ENCODE measurements at places on chromosomes 6 and 20. TPM values are rescaled to one million over a fixed set of nuclear protein-coding genes. Genes with fewer than 3 reads are reported as not detected.

The MOXD1 gene
- not detected for total RNA-seq

The BLOC1S5 gene
- 24.4 TPM for total RNA-seq

The NRN1 gene
- total RNA-seq, result 10.6 TPM

The XKR7 gene
- total RNA-seq, result 0.04 TPM

The PGBD1 gene
- 3.4 TPM for total RNA-seq

DNA sequence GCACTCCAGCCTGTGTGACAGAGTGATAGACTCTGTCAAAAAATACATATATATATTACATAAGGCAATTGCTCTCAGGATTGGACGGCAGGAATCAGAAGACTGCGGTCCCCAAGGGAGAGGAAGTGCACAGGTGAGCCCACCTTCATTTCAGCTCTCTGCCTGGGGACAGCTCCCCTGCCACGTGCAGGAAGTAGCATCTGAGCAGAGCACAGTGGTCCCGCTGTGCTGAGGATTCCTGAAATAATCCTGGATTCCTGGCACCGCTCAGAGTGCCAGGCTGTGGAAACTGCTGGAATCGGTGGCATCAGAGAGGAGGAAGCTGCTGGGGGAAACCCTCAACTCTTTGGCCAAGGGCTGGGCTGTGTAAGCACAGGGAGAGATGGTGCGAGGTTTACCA is 27.7 kb downstream of the NFATC2 start:
- DNase-seq, result no peak
- H3K27me3 ChIP-seq, result no peaks in the 10 kb centered on the region
- H3K27ac ChIP-seq, result no peak overlapping the region
- no peak overlapping the region for H3K4me3 ChIP-seq
- peaks cover 74% of the 10 kb centered on the region for H3K36me3 ChIP-seq
- H3K4me1 ChIP-seq, result peaks cover 61% of the 10 kb centered on the region

GRCh38 chr6:29603930-29604329 is 19.0 kb downstream of the OR2H2 start:
- no peaks in the 10 kb centered on the region for H3K36me3 ChIP-seq
- no peak for DNase-seq
- no peak overlapping the region for H3K27ac ChIP-seq
- H3K27me3 ChIP-seq, result no peaks in the 10 kb centered on the region

- no peak overlapping the region for H3K27ac ChIP-seq
- H3K27me3 ChIP-seq, result no peaks in the 10 kb centered on the region
- peaks cover 20% of the 10 kb centered on the region for H3K4me1 ChIP-seq
- DNase-seq, result no peak
Observed at GRCh38 chr6:57104336-57104735, 14.3 kb downstream of the ZNF451 start.

- peaks cover 2% of the 10 kb centered on the region for H3K4me1 ChIP-seq
- no peak overlapping the region for H3K4me3 ChIP-seq
- H3K36me3 ChIP-seq, result peaks cover 4% of the 10 kb centered on the region
- DNase-seq, result no peak
- H3K27me3 ChIP-seq, result no peaks in the 10 kb centered on the region
Observed at GRCh38 chr6:38234934-38235682, 404.6 kb downstream of the BTBD9 start.

DNA sequence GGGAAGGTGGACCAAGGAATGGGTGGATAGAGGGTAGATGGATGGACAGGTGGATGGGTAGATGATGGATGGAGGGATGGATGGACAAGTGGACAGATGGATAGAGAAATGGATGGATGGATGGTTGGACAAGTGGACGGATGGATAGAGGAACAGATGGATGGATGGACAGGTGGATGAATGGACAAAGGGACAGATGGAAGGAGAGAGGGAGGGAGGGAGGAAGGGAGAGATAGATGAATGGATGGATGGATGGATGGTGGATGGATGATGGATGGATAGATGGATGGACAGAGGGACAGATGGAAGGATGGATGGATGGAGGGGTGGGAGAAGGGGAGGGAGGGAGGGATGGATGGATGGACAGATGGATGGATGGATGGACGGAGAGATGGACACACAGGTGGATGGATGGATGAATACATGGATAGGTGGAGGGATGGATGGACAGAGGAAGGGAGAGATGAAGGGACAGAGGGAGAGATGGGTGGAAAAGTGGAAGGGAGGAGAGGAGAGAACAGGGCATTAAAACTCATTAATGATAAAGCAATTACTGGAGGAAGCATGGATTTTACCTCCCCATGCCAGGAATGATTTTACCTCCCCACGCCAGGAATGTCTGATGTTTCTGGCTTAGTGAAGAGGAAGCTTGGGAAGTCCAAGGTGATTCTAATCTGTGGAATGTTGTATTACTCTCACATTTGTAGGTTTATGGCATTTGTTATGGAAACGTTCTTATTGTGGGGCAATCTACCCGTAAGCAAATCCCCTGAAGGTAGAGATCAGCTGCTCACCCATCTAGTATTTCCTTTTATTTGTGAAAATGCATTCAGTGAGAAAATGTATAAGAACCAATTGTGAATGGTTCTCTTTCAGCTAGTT is 383.3 kb downstream of the TAF4 start:
- H3K27me3 ChIP-seq, result no peaks in the 10 kb centered on the region
- H3K4me1 ChIP-seq, result no peaks in the 10 kb centered on the region
- DNase-seq, result no peak
- no peaks in the 10 kb centered on the region for H3K36me3 ChIP-seq

DNA sequence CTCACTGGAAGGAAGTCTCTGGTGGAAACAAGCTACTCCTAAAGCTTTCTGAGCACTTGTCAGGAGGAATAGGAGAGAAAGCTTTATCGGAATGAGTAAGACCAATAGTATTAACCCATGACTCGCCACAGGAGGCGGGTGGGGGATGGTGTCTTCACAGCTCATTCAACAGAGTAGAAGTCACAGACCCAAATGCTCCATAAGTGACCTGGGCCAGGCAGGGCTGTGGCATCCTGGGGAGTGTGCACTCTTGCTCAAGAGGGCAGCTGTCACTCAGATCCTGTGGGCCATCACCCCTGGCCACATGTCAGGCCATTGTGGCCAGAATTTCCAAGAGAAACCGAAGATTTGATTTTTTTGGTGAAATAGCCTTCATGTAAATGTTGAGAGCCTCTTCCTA is 116.0 kb downstream of the SYCP2 start:
- H3K36me3 ChIP-seq, result no peaks in the 10 kb centered on the region
- H3K27ac ChIP-seq, result no peak overlapping the region
- no peaks in the 10 kb centered on the region for H3K4me1 ChIP-seq
- no peak for DNase-seq
- H3K4me3 ChIP-seq, result no peak overlapping the region

DNA sequence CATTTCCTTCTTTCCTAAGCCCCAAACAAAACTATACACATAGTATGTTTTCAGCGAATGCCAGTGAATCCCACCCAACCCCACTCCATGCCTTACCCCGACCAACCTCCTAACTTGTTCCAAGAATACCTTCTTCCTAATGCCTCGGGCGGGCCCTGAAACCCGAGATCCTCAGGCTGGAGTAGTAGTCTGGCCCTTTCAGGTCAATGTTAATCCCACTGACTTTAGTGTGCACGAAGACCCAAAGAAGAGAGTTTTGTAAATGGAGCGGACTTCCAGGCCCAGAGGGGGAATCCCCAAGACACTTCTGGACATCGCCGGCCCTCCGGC is 394 bp downstream of the YIPF3 start:
- peaks cover 26% of the 10 kb centered on the region for H3K4me1 ChIP-seq
- DNase-seq, result no peak
- H3K36me3 ChIP-seq, result peaks cover 13% of the 10 kb centered on the region
- H3K4me3 ChIP-seq, result no peak overlapping the region

DNA sequence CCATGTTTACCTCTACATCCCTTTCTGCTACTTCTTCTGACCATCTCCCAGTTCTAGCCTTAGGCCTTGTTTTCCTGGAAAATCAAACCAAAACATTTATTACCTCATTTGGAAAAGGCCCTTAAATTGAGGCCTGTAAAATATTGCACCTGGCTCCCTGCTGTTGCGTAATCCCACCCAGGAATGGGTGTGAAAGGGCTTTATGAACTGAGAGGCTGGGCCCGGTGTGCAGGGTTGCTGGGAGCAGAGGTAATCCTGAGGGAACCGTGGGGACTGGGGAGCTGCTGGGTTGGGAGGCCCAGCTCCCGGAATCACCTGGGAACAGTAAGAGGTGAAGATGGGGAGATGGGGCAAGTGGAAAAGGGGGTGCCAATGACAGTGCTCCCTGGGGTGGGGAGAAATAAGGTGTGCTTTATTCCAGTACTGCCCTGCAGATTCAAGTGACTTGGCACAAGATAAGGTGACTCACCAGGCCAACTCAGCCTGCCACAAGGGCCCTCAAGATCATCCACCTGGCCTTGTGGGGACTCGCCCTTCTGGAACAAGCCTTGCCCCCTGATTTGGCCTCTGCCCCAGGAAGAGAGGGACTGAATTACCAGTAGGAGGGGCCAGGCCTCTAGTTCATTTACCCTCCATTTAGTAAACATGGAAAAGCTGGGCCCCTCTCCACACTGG is 44.2 kb downstream of the KCNK5 start:
- H3K36me3 ChIP-seq, result peaks cover 19% of the 10 kb centered on the region
- no peak overlapping the region for H3K27ac ChIP-seq
- no peaks in the 10 kb centered on the region for H3K27me3 ChIP-seq

DNA sequence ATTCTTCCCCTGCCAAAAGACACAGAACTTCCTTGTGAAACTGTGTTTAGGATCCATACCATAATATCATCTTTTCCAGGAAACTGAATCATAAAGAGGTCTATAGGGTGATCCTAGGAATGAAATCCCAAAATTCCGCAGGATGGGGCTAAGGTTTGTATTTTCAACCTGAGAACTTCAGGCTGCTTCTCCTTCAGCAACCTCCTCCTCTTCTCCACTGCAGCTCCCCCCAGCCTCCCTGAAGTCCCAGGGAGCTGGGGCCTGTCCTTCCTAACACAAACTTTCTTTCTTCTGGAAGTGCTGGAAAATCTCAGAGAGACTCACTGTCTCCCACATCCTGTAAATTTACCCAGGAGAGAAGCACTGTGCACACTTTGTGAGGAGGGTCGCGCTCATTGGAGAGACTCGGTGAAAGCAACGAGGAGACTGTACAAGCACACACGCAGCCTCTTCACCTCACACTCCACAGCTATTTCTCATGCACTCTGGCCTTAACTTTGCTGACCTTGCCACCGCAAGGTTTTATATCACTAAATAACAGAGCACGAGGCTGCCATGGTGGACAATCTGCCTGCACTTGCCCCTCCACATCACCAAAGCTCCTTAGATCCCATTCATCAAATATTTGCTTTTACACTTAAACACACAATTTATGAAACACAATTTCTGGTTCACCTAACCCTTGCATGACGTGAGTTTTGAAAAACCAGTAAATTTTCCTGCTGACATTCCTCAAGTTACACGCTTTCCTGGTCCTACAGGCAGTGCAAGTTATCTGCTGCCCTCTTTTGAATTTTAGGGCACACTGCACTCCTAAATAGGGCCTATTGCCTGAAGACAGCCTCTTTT is 14.3 kb downstream of the ID4 start:
- no peak for DNase-seq
- H3K36me3 ChIP-seq, result no peaks in the 10 kb centered on the region
- H3K27me3 ChIP-seq, result no peaks in the 10 kb centered on the region
- H3K27ac ChIP-seq, result no peak overlapping the region

GRCh38 chr20:13839421-13840092 is 54.7 kb downstream of the NDUFAF5 start:
- no peaks in the 10 kb centered on the region for H3K36me3 ChIP-seq
- no peak overlapping the region for H3K27ac ChIP-seq
- DNase-seq, result no peak
- H3K4me1 ChIP-seq, result no peaks in the 10 kb centered on the region

DNA sequence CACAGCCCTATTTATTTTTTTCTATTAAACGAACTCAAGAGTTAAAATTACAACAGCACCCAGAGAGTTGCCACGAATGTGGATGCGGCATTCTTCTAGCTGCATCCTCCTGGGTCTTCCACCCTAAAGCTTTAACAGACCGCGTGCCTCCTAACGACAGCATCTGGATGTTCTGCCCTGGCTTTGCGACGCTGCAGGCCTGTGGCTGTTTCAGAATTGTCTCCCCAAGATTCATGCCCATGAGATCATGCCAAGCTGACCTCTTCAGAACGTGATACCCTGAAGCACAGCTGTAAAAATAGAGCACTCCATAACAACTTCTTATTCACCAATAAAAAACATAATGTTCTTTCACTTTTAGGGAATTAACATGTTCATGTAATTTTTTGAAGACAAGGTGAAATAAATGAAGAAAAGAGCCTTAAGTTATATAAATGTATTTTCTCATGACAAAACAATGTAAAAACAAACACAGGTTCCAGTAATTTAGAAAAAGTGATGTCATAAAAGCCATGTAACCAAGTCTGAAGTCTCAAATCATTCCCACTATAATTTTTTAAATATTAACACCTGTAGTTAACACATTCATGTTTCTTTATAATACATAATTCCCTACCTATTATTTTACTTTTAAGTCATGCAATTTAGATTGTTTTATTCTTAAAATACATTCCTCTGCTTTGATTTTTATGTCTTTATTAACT is 26.5 kb downstream of the HIVEP2 start:
- no peak overlapping the region for H3K4me3 ChIP-seq
- no peaks in the 10 kb centered on the region for H3K27me3 ChIP-seq
- peaks cover 68% of the 10 kb centered on the region for H3K4me1 ChIP-seq
- H3K36me3 ChIP-seq, result peaks cover 43% of the 10 kb centered on the region
- peak overlapping the region; percentile 82 for H3K27ac ChIP-seq

- peaks cover 8% of the 10 kb centered on the region for H3K4me1 ChIP-seq
- no peaks in the 10 kb centered on the region for H3K36me3 ChIP-seq
- no peak for DNase-seq
- H3K27me3 ChIP-seq, result no peaks in the 10 kb centered on the region
- H3K27ac ChIP-seq, result no peak overlapping the region
- no peak overlapping the region for H3K4me3 ChIP-seq
Observed at GRCh38 chr6:21265730-21266044, 327.9 kb upstream of the SOX4 start.

GRCh38 chr6:94052749-94053148 is 633.4 kb upstream of the EPHA7 start:
- H3K27me3 ChIP-seq, result no peaks in the 10 kb centered on the region
- no peaks in the 10 kb centered on the region for H3K4me1 ChIP-seq
- DNase-seq, result no peak
- no peak overlapping the region for H3K27ac ChIP-seq

- no peaks in the 10 kb centered on the region for H3K27me3 ChIP-seq
- H3K27ac ChIP-seq, result no peak overlapping the region
- H3K36me3 ChIP-seq, result no peaks in the 10 kb centered on the region
Observed at GRCh38 chr6:97885325-97885724, 602.3 kb upstream of the MMS22L start.

DNA sequence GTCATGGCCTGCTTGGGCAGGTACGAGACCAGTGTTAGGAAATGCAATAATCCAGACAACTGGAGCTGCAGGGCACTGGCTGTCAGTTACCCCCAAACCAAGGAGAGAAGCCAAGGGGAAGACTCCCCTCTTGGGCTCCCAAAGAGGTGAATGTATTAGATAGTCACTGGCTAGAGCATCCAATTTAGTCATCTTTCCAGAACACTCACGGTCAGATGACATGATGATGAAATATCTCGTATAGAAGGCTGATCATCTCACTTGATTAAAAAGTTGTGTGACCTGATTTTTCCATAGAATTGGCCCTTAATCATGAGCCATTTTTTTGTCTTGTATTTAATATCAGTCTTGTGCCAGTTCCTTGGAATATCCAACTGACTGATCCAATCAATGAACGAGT is 40.7 kb downstream of the SLC22A3 start:
- no peak overlapping the region for H3K4me3 ChIP-seq
- H3K27ac ChIP-seq, result no peak overlapping the region
- H3K27me3 ChIP-seq, result peaks cover 11% of the 10 kb centered on the region
- H3K36me3 ChIP-seq, result no peaks in the 10 kb centered on the region
- H3K4me1 ChIP-seq, result no peaks in the 10 kb centered on the region
- no peak for DNase-seq
